Lower leg skin (tissue), 4 donors: ENCODE measurements at places on chromosomes 2 and 18. TPM values are rescaled to one million over a fixed set of nuclear protein-coding genes. Genes with fewer than 3 reads are reported as not detected.
A peak's percentile ranks its signal among the peaks of the same experiment; 100 is the strongest.

The B4GALT6 gene
- total RNA-seq, result 2.1 TPM

The TUBB8B gene
- not detected for total RNA-seq

The GAD1 gene
- 0.05 TPM for total RNA-seq

The CLEC4F gene
- total RNA-seq, result 0.64 TPM

The SH3RF3 gene
- total RNA-seq, result 7.4 TPM

The MGAT4A gene
- 24.9 TPM for total RNA-seq

The SIX3 gene
- total RNA-seq, result not detected

The PRSS56 gene
- not detected for total RNA-seq

The HAAO gene
- total RNA-seq, result 2.9 TPM

The IER3IP1 gene
- 7.1 TPM for total RNA-seq

The ERBB4 gene
- 0.69 TPM for total RNA-seq

The MAB21L4 gene
- 66.2 TPM for total RNA-seq

The UGT1A6 gene
- 12.8 TPM for total RNA-seq

The CCDC102B gene
- 2.1 TPM for total RNA-seq

The RTTN gene
- 14.9 TPM for total RNA-seq

The FSHR gene
- not detected for total RNA-seq

The BCL11A gene
- total RNA-seq, result 94.4 TPM

The ASB18 gene
- total RNA-seq, result not detected

DNA sequence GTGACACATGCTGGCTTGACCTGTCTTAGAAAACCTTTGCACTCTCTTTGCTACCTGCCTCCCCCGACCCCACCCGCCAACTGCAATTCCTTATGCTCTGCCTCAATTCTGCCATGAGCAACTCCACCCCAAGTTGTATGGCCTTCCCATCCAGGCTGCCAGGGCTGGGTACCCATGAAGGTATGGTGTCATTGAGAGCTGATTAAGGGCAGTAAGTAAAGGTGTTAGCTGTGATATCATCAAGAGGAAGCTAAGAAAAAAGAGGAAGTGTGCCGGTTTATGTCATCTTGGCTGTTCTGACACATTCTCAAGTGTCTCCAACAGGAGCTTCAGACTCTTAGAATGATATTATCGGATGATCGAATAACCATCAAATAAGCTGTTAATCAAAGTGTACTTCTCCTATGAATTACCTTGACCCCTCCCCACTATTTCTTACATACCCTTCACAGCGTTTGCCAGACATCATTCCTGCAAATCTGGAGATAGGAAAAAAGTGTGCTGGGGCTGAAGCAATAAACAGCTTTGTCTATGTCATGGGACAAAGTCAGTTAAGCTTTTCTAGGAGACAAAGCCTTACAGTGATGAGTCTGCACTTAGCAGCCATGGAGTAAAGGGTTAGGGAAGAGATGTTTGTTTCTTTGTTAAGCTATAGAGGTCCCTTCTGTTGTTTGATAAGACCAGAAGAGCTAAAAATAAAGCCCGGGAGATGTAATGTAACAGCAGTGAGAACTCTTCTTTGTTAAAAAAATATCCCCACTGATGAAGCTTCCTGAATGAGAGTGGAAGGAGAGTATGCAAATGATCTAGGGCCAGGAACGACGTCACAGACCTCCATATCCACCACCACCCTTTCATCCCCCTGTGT, 40.4 kb upstream of the SMAD2 start:
- no peak for DNase-seq

DNA sequence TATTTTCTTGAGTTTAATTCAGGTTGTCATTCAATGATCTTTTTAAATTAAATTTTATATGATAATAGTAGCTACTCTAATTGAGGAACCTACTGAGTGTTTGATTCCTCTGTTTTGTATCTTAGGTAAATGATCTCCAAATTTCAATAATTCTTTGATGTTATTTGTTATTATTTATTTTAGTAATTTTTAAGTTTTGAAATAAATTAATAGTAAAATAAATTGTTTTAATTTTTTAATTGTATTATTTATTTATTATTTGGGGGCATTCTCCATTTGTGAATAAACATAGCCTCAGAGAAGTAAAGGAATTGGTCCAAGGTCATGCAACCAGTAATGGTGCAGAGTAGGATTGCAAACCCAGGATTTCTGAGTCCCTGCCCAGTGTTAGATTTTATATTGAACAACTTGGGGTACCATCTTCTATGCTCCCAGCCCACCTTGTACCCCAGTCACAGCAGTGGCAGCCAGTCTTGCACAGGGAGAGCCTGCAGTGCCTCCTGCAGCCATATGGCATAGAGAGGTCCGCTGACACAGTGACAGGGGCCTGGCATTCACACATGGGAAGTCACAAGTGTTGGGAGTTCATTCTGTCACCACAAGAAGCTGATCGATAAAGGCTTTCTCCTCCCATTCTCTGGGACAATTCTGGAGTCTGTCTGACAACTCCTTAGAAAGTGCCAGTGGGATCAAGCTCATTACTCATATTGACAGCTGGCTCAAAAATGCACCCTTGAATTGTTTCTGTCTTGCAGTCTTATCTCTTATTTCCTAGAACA, 110.0 kb upstream of the ETAA1 start:
- no peak for DNase-seq

- DNase-seq, result no peak
Observed at GRCh38 chr2:133213651-133214050, 354.6 kb downstream of the NCKAP5 start.

DNA sequence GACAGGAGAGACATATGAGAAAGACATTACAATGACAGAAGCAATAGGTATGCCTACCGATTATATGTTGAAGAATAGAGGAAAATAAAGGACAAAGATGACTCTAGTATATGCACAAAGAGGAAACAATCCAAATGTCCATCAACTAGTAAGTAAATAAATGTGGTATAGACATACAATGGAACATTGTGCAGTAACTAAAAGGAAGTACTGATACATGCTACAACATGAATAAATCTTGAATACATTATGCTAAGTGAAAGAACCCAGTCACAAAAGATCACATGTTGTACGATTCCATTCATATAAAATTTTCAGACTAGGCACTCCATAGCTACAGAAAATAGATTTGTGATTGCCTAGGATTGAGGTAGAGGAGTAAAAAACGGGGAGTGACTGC, 28.5 kb upstream of the PGAP1 start:
- DNase-seq, result no peak

GRCh38 chr2:117631152-117631945, 183.1 kb upstream of the DDX18 start:
- DNase-seq, result no peak

DNA sequence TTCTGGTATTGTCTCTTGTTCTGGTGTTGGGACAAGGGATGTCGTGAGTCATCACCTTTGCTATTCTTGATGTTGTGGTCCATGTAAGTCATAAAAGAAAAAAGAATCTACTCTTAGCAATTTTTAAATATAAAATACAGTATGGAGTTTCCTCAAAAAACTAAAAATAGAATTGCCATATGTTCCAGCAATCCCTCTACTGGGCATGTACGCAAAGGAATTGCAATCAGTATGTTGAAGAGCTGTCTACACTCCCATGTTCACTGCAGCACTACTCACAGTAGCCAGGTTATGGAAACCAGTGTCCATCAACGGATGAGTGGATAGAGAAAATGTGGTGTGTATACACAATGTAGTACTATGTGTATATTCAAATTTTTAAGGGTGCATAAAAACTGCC, 10.9 kb upstream of the GNAL start:
- DNase-seq, result no peak

DNA sequence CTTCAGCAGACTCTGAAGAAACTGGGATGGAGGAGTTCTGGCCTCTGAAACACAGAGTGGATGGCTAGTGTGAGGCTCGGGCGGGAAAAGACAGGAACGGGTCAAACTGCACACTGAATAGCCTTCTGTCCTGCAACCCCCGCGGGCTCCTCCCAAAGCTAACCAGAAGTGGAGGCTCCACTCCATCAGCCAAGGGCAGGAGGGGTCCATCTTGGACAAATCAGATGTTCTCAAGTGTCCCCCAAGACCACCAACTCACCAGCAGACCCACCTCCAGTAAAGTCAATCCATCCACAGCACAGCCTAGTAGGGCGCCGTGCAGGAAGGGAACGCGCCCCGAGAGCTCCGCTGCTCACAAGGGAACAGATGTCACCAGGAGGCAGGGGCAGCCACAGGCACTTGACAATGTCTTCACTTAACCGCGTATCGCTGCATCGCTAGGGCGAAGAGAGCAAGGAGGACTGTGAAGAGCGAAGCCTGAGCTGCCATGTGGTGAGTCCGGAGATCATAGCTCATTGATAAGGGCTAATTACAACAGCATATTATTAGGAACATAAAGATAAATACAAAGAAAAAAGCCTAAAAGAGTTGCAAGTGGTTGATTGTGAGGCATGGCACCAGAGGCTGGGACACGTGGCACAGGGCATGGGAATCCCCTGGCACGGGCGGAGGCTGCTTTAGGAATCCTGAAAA, 494.6 kb upstream of the MYT1L start:
- DNase-seq, result no peak

DNA sequence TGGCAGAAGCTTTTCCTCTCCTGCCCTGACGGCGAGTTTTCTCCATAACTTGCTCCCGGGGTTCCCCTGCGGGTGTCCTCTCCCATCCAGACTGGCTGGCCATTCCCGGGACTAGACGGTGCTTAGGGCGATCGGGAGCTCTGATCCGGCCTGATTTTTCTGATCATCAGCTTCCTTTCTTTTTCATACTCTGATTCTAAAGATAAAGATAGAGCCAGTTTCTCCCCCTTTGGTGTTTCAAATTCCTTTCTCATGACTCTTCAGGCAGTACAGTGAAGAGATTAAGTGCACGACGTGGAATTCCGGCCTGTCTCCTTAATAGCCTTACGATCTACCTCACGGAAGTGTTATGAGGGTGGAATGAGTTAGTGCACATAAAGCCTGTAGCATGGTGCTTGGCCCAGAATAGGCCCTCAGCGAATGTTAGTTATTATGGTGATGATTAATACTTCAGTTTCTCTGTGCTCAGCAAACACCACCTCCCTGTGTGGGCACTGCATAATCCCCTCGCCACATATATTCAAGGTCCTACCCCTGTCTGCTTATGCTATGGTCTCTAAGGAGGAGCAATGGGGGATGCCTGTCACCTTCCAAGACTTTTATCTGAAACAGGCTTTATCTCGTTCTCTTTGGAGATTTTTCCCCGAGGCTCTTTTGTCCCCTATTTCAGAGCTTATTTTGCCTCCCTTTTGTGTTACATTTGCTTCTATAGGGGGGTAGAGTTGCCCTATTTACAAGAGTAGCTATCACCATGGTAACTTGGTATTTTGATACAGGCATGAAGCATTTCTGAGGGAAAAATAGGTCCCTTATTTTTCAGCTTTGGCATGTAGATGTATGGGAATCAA, 254.8 kb downstream of the CDH2 start:
- no peak for DNase-seq

- DNase-seq, result no peak
Observed at GRCh38 chr2:17517481-17518211, 594 bp downstream of the RAD51AP2 start.

GRCh38 chr2:85310330-85310729, 17.5 kb downstream of the TGOLN2 start:
- no peak for DNase-seq

DNA sequence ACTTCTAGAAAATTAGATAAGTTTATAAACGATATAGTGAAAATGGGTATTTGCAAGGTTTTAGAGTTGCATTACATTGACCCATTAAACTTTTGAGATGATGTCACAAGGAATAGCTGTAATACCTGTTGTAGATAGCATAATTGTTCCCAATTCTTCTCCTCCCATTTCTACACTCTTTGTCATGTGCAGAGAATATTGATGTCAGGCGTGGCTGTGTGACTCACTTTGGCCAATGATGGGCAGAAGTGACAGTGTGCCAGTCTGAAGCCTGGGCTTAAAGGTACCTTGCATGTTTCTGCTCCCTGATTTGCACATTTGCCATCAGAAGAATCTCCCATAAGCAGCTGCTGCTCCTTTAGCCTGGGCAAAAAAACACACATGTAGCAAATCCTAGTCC, 26.9 kb upstream of the CCBE1 start:
- DNase-seq, result no peak

GRCh38 chr18:66432636-66433035, 171.3 kb downstream of the CDH19 start:
- no peak for DNase-seq

DNA sequence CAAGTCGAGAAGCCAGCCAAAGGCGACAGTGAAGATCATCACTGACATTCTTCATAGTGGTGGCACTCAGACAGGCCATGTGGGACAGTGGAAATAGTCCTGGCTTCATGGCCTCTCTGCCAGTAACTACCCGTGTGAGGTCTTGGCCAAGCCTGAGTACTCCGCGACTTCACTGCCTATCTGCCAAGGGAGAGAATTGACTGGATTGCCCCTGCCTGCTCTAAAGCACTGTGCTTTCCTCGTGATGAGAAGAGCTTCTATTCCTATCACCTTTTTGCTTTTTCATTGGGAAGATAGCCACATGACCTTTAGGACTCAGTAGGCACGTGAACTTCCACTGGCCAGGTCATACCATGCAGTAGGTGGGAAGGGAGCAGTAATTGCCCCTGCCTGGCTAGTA, 239.3 kb downstream of the HAUS1 start:
- DNase-seq, result no peak

- DNase-seq, result no peak
Observed at GRCh38 chr2:100242476-100242875, 79.8 kb downstream of the LONRF2 start.

GRCh38 chr2:132646540-132647108, 23.4 kb downstream of the LYPD1 start:
- DNase-seq, result no peak

GRCh38 chr2:6845312-6845711, 20.4 kb downstream of the CMPK2 start:
- DNase-seq, result no peak

- DNase-seq, result no peak
Observed at GRCh38 chr18:11148680-11149440, 509 bp downstream of the PIEZO2 start.

DNA sequence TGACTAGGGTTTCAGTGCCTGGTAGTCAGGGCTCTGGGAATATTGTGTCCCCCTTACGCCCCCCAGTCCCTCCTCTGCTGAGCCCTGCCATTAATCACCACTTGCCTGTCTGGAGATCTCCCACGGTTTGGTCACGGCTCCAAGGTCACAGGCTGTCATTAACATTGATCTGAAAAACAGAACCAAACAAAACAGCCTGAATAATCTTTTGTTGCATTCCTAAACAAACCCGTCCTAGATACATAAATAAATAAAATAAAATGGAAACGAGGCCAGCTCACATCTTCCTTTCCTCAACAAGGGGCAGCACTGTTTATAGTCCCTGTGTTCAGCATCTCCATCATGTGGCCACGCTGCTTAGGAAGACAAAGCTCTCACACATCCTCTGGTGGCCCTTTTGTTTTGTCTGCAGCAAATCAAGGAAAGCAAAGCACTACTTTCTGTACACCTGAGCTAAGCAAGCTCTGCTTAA, 282.8 kb downstream of the AGPS start:
- no peak for DNase-seq

- peak; percentile 61 for DNase-seq
Observed at GRCh38 chr2:128784626-128785306, 466.1 kb upstream of the HS6ST1 start.

DNA sequence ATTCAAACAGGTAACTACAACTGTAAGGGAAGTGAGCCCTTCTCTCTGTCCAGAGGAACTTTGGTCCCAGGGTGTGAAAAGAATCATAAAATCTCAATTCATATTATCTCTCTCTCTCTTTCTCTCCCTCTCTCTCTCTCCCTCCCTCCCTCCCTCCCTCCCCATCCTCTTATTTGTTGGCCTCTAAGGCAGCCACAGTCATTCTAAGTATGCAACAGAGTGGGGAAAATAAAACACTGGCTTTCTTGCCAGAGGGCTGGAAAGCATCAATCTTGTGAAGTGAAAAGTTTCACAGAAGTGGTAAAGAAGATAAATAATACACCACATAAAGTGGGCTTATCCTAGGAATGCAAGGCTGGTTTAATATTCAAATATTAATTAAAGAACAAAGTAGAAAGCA, 95.6 kb upstream of the KCNH7 start:
- no peak for DNase-seq

- no peak for DNase-seq
Observed at GRCh38 chr18:9322744-9323143, 11.8 kb upstream of the TWSG1 start.
